ENCODE measurements at places on chromosomes 2 and 18.
A peak's percentile ranks its signal among the peaks of the same experiment; 100 is the strongest.

DNA sequence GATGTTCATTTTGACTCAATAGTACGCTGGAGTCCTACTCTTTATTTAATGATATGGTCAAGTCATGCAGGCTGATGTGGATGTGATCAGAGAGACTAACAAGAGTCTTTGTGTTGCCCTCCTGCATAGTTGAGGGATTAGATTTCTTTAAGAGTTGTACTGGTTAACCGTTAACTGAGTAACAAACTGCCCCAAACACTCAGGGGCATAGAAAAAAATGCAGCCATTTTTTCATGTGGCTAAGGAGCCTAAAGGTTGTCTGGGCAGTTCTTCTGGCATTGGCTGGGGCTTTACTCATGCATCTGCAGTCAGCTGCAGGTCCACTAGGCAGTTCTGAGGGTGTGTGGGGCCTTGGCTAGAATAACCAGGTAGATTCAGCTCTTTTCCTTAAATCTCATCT, 32.5 kb downstream of the DOCK10 start:
- no peak for DNase-seq

GRCh38 chr2:24409171-24409570, 48.8 kb upstream of the ITSN2 start:
- no peak for DNase-seq

GRCh38 chr2:236675051-236675450, 105.4 kb downstream of the ACKR3 start:
- DNase-seq, result no peak

DNA sequence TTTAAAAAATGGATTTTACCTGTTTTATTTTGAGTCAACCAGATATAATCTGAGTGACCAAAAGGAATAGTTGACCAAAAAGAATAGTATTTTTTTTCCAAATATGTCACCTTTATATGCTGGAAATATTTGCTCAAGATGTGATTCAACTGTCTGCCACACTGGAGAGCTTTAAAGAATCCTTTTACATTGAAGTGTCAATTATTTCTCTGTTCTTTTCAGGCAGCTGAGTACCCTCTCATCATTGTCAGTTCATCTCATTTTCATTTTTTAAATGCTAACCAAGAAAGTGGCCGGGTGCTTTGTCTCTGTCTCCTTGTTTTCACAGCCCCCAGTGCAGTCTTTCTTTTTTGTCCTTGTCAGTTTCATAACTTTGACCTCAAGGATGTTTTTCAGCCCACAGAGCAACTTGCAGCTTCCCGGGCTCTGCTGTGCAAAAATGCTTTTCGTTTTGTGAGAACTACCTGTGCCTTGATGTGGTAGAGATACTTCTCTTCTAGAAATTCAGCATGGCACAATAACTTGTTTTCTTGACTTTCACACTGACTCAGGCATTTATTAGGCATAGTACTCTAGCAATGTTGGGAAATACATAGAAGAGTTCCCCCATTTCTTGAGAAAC, 23.4 kb upstream of the CERS6 start:
- DNase-seq, result no peak

- peak; percentile 50 for DNase-seq
Observed at GRCh38 chr2:195656161-195656858, 716 bp upstream of the SLC39A10 start.

- DNase-seq, result no peak
Observed at GRCh38 chr18:3753106-3753505, 303.1 kb downstream of the TGIF1 start.

DNA sequence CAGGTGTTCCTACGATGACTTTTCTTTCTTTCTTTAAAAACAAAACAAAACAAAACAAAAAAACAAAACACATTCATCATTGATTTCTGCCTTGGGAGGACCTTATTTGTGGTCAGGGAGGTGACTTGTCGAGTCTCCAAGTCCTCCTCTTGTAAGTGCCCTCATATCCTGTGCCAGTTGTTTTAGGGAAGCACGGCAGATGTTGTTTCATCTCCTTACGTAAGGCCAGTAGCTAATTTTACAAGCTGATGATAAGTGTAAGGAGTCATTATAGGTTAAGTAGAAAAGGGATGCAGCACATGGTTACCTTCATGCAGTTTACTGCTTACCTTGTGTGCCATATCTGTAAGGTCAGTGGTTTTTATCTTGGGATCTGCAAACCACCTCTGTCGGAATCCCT, 52.2 kb downstream of the MRPS9 start:
- no peak for DNase-seq

GRCh38 chr18:51234117-51235008, 36.9 kb upstream of the MEX3C start:
- no peak for DNase-seq

DNA sequence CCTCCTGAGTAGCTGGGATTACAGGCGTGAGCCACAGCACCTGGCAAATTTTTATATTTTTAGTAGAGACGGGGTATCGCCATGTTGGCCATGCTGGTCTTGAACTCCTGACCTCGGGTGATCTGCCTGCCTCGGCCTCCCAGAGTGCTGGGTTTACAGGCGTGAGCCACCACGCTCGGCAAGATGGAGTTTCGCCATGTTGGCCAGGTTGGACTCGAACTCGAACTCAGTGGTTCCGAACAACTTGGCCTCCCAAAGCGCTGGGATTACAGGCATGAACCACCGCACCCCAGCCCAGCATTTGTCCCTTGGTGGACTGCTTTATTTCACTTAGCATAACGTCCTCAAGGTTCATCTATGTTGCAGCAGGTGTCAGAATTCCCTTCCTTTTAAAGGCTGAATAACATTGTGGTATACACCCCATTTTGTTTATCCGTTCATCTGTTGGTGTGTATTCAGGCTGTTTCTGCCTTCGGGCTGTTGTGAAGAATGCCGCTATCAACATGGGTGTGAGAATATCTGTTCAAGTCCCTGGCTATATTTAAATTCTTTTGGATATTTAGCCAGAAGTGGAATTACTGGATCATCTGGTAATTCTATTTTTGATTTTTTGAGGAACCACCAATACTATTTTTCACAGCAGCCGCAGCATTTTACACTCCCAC, 1.2 kb upstream of the CENPA start:
- DNase-seq, result no peak

DNA sequence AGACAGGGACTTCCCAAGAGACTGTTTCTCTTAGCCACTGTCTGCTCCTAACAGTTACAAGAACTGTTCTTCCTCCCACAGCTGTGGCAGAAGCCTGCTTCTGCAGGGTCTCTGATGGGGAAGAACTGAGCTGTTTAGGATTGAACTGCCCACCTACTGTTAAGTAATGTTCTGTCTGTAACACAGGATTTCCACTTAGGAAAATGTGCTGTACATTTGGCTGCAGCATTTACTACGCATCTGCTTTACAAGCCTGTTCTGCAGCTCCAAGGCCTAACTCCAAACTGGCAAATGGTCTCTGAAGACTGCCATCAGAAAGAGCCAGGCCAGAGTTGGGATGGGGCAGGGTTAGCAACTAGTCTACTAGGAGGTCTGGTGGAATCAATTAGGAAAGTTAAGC, 87.8 kb upstream of the UPP2 start:
- no peak for DNase-seq

DNA sequence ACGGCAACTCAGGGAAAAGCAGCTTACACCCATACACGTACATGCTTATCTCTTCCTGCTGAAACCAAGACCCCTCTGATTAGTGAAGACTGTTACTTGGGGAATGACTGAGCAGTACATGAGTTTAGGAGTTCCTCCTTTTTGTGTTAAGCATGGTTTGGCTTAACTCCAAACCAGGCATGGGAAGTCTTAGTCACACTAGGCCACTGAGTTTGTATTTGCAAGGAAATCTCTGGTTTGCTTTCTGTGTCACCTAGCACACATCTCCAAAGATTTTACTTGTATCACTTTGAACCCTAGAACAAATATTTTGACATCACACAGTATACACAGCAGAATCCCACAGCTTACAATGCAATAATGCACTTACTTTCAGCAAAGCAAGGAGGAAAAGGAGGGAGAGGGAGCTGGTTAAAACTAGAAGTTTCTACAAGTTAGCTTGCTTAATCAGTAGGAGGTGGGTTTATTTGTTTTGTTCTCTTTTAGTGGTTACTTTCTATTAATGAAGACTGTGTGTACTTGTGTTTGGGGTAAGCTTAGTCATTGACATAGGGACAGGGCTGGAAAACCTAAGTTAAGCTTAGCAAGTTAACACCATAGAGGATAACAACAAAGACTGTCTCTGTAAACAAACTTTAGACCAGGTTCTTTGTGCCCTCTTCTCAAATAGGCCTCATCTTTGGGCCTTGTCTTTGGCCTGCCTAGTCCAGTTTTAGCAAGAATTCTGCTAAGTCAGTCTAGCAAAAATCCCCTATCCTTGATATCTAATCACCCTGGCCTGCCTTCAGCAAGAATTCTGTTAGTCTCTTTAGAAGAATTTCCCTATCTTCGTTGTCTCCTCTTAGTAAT, 219.4 kb downstream of the MREG start:
- peak; percentile 1 for DNase-seq

- DNase-seq, result no peak
Observed at GRCh38 chr2:181190711-181191110, 210.3 kb downstream of the UBE2E3 start.

DNA sequence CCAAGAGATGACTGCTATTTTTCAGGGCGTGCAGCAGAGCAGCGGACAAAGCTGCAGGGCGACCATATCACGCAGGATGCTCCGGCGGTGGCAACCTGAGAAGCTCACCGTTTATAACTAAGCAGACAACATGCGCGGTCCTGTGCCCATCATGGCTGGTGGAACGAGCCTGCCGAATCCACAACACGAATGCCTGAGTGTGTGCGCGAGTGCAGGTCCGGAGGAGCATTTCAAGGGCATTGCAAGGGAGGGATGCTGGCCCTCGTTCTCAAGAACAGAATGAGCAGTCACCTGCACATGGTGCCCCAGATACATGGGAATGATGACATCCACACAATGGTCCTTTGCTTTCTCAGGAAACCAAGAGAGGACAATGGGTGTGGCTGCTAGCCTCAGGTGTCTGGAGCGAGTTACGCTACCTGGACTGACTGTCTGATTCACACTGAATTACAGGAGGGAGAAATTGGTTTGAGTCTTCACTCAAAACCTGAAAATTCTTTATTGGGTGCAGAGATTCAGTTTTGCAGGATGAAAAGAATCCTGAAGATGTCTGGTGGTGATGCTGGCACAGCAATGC, 39.8 kb downstream of the TBC1D8 start:
- DNase-seq, result peak; percentile 4

DNA sequence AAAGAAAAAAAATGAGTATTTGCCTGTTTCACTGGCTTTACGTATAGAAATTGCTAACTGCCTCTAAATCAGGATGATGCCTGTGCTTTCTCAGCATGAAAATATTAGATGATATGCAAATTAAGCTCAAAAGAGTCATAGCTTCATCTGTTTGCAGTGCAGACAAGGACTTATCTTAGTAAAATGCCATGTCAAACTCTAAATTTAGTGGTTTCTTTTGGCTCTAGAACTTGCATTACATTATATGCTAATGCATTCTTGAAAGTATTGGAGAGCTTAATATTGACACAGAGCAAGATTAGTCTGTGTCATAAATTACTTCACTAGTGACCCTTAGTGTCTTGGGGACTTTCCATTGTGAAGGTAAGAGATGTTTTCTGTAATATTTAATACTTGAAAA, 1109.1 kb upstream of the NRXN1 start:
- no peak for DNase-seq

- no peak for DNase-seq
Observed at GRCh38 chr2:32456808-32457207, 100.0 kb downstream of the BIRC6 start.

DNA sequence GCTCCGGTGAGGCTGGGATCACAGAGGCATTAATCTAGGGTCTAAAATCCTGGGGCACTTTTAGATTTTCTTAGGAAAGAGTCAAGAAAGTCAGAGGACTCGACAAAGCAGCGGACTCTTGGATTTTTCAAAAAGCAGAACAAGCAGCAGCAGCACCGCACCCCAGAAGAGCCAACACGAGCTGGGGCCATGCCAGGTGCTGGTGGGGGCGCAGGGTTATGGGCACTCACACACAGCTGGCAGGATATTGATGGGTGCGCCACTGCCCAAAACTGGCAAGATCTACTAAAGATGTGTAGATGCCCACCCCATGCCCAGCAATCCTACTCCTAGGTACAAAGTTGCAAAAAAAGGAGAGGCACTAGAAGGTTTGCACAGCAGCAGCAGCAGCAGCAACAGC, 33.9 kb upstream of the SEMA4C start:
- DNase-seq, result no peak

DNA sequence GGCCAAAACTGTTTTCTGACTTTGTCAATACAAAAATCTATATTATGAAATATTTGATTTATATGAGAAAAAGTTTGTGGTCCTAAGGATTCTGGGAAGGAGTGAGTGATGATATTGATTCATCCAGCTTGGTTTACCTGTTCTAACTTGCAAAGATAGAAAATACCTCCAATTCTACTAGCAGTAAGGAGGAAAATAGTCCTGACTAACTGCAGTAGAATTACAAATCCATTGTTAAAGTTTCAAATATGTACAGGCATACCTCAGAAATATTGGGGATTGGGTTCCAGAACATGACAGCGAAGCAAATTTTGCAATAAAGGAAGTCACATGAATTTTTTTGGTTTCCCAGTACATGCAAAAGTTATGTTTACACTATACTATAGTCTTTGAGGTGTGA, 158.8 kb upstream of the CYRIA start:
- no peak for DNase-seq

DNA sequence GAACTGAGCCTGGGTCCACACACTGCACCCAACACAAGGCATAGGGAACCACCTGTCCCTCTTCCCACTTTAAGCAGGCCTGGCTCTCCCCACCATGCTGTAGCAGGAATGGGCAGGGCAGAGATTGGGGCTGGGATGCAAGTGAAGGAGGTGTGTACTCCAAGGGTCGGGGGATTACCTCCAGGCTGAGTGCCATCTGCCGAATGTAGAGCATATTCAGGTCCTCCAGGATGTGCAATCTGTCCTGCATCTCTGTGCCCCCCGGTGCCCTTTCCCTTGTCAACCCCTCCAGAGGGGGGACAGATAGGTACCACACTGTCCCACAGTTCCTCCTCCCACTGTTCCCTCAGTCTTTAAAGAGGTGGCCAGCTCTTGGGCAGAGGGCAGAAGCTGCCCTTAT, 2.4 kb downstream of the RTKN start:
- no peak for DNase-seq

- DNase-seq, result no peak
Observed at GRCh38 chr2:189372688-189373257, 68.5 kb upstream of the WDR75 start.

DNA sequence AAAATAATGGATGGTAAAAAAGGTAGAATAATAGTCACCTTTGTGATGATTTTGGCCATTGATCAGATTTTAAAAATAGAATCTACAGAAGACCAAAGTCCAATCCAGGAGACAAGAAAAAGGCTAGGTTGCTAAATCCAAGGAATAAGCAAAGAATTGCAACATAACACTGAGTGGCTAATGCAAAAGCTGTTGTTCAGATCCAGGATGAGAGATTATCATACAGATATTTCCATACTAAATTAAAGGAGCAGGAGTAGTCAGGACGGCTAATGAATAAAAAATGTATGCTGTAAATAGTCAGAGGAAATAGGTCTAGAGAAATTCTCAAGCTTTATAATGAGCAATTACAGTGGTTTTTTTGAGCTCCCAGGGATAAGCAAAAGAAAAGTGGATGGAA, 745.9 kb upstream of the ACVR2A start:
- no peak for DNase-seq
